Stimulated activated CD8-positive, alpha-beta memory T cell treated with anti-CD3 and anti-CD28 coated beads, Interleukin-2, amount 100 ng/mL, for 48 hours (primary cell): ENCODE measurements at places on chromosomes 6 and 20.

DNA sequence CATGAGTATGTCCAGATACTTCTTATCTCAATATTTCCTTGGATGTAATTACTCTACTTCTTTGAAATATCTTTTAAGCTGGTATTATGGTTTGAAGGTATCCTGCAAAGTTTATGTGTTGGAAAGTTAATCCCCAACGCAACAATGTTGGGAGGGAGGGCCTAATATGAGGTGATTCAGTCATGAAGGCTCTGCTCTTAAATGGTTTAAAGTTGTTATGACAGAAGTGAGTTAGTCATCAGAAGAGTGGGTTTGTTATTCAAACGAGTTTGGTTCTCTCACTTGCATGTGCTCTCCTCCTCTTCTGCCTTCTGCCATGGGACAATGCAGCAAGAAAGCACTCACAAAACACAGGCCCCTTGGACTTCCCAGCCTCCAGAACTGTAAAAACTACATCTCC lies 176.3 kb downstream of the KCNQ5 start:
- DNase-seq = no peak

- no peak for DNase-seq
Measured at GRCh38 chr20:4774207-4774606, 52.5 kb downstream of the PRND start.

DNA sequence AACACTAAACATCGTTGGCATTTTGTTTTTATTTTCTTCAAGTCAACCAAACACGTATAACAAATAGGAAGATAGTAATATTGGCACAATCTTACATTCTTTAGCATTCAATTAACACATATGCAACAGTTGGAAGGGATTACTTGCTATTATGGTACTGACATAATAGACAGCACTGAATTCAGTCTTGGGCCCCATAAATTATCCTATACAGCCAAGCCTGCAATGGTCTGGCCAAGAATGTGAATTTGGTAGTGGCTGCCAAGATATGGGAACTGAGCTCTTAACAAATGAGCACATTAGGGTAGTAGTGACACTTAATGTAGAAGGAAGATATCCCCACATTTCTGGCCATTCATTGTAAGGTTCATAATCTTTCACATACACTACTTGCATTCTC lies 44.8 kb upstream of the ARHGAP18 start:
- no peak for DNase-seq

GRCh38 chr6:17813542-17813941 lies 106.8 kb upstream of the NUP153 start:
- no peak for DNase-seq

DNA sequence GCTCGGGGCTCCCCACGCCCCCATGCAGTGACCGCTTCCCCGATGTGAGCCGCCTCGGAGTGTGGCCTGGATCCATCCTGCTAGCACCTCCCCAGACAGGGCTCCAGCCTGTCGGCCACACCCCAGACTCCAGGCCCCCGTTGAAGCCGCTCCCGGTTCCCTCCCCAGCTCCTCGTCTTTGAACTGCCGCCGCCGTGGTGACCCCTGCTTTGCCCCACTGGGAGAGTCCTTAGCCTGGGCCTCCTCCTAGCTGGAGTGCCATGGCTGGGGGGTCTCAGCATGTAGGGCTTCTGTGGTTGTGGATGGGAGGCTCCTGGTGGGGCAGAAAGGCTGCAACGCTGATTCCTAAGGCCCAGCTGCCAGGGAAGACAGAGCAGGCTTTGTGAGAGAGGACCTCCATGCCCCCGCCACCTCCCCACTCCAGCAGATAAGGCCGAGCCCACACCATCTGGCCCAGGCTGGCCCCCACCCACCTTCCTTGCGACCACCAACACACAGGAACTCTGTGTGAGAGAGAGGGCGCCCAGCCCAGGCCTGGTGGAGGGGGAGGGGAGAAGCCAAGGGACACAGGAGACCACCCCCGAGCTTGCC lies 11.4 kb downstream of the FOXS1 start:
- DNase-seq = no peak

GRCh38 chr20:54176610-54177009 lies 2.8 kb upstream of the CYP24A1 start:
- no peak for DNase-seq

DNA sequence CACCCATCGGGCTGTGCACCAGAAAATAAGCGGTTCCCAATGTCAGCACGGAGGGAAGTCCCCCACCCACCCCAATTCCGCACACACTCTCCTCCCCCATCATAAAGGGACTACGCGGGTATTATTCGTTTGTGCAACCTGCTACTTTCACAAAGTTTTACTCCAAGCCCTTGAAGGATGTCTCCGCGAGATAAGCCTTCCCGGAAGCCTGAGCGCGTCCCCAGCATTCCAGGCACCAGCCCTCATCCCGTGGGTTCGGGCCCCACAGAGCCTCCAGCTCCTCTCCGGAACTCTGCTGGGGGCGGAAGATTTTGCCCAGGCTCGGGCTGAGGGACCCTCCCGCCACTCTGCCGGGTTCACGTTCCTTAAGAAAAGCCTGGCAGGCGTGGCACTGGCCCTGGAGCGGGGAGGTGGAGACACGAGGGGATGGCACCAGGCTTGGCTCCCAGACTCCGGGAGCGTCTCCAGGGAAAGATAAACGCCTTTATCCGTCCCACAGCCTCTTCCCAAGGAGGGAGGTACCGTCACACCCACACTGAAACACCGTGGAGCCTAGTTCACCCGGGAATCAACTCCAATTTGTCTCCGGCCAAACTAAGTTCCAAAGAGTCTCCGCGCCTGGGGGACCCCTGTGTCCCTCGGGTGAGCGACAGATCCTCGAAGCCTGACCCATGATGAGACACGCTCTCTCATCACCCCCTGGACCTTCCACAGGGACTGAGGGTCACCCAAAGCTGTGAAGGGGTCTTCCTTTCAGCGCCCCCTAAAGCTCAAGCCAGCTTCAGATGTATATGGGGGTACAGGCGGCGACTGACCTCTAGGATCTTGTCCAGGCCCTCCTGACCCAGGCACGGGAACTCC lies 934 bp downstream of the KCNK5 start:
- peak; percentile 36 for DNase-seq

DNA sequence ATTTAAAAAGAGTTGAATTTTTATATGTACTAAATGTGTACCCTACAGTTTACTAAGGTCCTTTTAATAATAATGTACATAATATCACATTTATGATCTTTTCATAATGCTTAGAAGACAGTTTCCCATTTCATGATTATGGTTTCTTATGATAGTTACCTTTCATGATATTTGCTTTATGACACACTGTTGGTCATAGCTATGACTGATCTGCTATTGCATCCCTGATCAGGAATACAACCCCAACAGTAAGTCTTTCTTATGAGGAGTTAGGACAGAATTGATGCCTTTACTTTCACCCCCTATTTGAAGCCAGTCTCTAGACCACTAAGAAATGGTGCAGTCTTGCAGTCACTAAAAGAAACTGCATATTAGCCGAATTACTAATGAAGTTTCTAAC lies 31.0 kb downstream of the LCA5 start:
- DNase-seq = no peak

GRCh38 chr6:45201484-45201883 lies 126.6 kb upstream of the RUNX2 start:
- DNase-seq = no peak

DNA sequence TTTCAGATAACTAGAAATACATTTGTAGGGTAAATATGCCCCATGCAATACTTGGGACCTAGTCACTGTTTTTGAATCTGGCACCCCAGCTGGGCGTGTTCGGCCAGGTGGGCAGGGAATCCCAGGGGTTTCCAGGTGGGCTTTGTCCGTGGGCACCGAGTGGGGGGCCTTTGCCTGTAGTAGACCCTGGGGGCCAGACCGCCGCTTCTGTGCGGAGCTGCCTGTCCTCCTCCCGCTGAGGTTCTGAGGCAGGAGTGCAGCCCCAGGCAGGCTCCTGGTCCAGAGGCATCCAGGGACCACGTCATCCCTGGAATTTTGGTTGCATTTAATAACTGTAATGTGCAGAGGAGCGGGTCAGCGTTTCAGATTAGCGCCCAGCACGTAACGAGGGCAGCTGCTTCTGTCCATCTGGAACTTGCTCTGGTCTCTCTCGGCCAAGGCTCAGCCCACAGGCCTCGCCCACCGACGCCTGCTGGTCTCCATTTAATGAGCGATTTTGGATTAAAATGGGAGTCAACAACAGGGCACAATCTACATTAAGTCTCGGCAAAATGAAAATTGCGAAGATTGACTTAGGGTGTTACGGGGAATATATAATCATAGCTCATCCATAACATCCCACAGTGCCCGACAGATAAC lies 12.8 kb downstream of the BHLHE23 start:
- DNase-seq = no peak

DNA sequence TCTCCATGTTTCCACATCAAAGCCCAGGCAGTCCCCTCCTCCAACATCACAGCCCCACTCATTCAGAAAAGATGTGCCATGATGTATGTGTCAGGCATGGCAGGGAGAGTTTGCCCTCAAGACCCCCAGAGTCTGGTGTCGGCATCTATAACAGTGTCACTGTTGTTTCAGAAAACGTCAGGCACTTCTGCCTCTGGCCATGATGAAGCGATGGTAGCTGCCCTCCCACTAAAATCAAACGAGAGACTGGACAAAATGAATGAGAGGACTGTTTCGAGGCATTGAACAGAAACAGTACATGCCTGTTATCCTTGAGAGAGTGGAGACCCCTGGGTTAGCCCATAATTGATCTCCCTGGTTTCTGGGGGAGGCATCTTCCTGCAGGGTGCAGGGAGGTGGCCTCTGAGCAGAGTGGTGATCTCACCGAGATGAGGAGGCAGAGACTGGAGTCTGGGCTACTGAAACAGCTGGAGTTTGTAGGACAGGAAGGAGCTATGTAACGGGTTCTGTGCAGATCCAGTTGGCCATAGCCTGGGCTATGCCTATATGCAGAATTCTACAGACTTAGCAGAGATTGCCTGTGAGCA lies 144.5 kb downstream of the SYCP2 start:
- no peak for DNase-seq

GRCh38 chr20:7137395-7138151 lies 370.1 kb downstream of the BMP2 start:
- DNase-seq = no peak

GRCh38 chr20:61629602-61630390 lies 377.7 kb downstream of the CDH4 start:
- no peak for DNase-seq

GRCh38 chr20:34311118-34312023 lies 8.2 kb upstream of the AHCY start:
- no peak for DNase-seq

DNA sequence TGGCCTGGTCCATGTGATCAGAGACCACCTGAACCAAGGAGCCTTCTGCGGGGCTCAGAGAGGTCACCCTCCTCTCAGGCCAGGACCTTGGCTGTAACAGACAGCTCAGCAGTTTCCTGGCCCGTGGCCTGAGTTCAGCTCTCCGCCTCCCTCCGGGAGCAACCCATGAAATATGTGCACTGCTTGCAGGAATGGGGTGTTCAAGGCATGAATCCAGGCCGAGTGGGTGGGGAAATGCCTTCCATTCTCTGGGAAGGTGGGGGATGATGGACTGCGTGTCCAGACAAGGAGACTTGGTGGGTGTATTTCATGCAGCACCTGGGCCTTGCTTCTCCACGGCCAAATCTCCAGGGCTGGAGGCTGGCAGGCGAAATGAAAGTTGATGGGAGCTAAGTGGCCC lies 46.0 kb downstream of the SIRPA start:
- no peak for DNase-seq

DNA sequence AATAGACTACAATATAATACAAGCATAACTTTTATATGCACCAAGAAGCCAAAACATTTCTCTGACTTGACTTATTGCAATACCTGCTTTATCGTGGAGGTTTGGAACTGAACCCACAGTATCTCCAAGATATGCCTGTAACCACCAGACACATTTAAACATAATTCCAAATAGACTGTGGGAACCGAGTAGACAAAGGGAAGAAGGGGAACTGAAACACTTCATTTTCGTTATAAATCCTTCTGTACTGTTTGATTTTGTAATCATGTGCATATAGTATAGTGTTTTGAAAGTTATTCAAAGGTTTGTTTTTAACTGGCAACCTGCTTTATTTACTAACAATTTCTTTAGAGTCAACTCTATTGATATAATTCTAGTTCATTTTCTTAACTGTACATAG lies 154.9 kb upstream of the BEND6 start:
- no peak for DNase-seq

DNA sequence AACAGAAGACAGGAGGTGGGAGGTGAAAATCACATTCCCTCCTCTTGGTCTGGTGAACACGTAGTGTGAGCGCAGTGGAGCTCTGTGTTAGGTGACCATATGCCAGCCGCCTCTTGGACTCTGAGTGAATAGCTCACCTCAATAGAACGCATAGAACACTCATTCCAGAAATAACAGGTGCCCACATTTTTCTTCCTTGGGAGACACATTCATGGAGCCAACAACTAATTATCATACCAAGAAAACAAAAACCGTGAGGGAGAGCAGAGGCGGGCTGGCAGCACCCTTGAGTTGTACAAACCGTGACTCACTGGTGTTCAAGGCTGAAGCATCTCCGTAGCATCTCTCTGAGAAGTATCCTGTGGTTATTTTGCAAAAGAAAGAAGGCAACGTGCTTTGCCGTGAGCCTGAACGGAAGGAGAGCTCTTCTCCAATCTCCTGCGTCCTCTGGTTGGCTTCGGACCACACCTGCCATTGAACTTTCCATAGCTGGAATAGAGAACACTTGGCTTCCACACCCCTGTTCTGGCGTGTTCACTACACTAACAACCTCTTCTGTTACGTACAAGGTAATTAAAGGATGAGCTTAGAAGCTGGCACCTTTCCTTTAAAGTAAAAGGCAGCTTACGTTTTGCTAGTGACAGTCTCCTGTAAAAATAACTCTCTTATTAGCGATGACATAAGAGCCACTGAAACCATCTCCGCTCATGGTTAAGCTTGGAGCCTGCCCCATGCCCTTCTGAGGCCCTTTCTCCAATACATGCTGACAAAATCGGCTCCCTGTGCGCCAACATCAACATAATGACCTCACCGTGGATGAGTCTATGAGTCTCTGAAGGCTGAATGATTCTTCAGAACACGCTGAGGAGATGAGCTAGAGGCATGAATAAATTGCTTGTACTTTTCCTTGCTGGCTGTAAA lies 30.2 kb upstream of the SGK1 start:
- no peak for DNase-seq

GRCh38 chr6:40373267-40373666 lies 213.9 kb downstream of the LRFN2 start:
- no peak for DNase-seq

DNA sequence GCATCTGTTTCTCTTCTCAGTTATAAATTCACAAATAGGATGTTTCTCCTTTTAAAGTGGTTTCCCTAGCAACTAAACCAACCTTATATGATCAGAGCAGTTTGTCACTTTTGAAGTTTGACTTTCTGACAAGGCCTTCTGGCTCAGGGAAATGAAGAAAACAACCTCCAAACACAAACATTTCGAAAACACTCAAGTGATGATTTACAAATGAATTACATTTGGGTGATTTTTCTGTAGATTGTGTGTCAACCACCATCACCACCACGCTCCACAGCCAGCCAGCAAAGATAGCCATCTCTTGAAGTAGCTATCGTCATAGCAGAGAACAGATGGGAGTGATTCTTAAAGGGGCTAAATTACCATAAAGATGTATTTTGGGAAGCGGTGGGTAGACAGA lies 16.5 kb upstream of the MLIP start:
- no peak for DNase-seq

GRCh38 chr20:40991181-40991889 lies 37.3 kb upstream of the TOP1 start:
- DNase-seq = no peak

- no peak for DNase-seq
Measured at GRCh38 chr20:49799698-49800097, 12.9 kb upstream of the SLC9A8 start.
